ENCODE measurements at places on chromosomes 7 and 10. TPM values are rescaled to one million over a fixed set of nuclear protein-coding genes. Genes with fewer than 3 reads are reported as not detected.
A peak's percentile ranks its signal among the peaks of the same experiment; 100 is the strongest.

KIN gene
- total RNA-seq: 11.4 TPM

GPRIN2 gene
- total RNA-seq: not detected

TDRD1 gene
- total RNA-seq: 0.10 TPM

DNA sequence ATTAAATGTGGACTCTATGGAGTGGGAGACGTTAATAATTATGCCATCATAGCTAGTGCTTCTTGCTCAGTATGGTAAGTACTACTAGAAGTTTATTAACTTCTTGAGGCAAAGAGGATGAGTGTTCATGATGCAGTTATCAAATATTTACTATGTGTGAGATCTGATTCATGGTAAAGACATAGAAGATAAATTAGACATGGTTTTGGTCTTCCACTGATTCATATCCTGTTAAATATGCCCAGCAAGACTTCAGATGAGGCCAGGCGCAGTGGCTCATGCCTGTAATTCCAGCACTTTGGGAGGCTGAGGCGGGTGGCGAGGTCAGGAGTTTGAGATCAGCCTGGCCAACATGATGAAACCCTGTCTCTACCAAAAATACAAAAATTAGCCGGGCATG lies 547.1 kb upstream of the ANKRD30A start:
- no peaks in the 10 kb centered on the region for H3K27me3 ChIP-seq
- H3K27ac ChIP-seq: no peak overlapping the region
- H3K4me1 ChIP-seq: no peaks in the 10 kb centered on the region
- no peaks in the 10 kb centered on the region for H3K36me3 ChIP-seq

DNA sequence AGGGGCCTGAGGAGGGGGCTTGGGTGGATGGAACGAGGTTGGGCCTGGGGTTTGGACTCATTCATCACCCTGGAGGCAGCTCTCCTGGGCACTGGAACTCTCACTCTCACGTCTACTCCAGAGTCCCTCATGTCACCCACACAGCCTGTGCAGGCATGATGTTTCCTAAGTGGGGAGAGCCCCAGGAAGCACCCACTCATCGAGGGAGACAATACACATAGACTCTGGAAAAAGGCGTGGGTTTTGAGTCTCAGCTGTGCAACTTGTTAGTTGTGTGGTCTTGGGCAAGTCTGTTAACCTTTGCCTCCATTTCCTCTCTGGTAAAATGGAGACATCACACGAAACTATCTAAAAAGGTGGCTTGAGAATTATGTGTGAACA lies 25.9 kb upstream of the RBM20 start:
- H3K27me3 ChIP-seq: no peaks in the 10 kb centered on the region
- no peak overlapping the region for H3K4me3 ChIP-seq
- H3K27ac ChIP-seq: no peak overlapping the region

- no peaks in the 10 kb centered on the region for H3K27me3 ChIP-seq
- H3K4me1 ChIP-seq: peaks cover 17% of the 10 kb centered on the region
- DNase-seq: peak; percentile 14
- H3K4me3 ChIP-seq: peak within 1 kb of the TSS; percentile 79
- no peak within 1 kb of the TSS for H3K27ac ChIP-seq
These were observed at the start of gene C10orf67 for GRCh38 chr10:23344241-23344841. TSS of gene C10orf67 (minus strand) at chr10:23344797. CDS start at chr10:23344774, 23 bp downstream.

- H3K27me3 ChIP-seq: peaks cover under 1% of the 10 kb centered on the region
- H3K36me3 ChIP-seq: no peaks in the 10 kb centered on the region
- H3K27ac ChIP-seq: no peak overlapping the region
These were observed 4.6 kb upstream of the GDF10 start for GRCh38 chr10:47295411-47295810.

DNA sequence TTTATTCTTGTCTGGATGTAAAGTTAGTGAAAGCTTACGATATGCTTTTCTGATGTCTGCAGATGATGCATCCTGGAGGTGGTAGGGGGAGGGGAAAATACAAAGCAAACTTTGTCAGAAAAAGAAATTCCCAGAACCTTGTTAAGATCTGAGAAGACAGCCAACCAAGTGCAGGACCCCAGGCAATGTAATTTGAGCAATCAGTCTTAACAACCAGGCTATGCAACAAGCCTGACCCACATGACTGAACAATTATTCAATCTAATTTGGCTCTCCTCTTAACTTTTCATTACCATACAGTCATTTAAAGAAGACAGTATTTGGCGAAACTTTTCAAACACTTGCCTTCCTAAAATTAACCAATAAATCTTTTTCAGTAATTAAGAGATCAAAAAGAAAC lies 74.5 kb downstream of the DNAJC1 start:
- H3K27me3 ChIP-seq: no peaks in the 10 kb centered on the region
- H3K36me3 ChIP-seq: no peaks in the 10 kb centered on the region
- H3K27ac ChIP-seq: no peak overlapping the region
- DNase-seq: no peak
- no peaks in the 10 kb centered on the region for H3K4me1 ChIP-seq

DNA sequence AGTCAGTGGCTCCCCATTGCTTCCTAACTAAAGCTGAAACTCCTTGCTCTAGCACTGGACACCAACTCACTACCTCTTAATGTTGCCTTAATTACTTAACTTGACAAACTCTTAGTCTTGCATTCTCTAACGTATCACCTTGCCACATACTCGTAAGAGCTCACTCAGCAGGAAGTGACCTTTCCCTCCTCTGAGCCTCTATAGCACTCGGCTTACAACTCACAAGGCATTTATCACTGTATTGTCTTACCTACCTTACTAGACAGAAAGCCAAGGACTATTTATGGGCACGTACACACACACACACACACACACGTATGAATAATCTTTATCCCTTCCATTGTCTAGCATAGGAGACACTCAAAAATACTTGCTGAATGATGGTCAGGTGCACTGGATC lies 21.2 kb downstream of the CEP41 start:
- H3K36me3 ChIP-seq: no peaks in the 10 kb centered on the region
- H3K27ac ChIP-seq: no peak overlapping the region
- no peak overlapping the region for H3K4me3 ChIP-seq

DNA sequence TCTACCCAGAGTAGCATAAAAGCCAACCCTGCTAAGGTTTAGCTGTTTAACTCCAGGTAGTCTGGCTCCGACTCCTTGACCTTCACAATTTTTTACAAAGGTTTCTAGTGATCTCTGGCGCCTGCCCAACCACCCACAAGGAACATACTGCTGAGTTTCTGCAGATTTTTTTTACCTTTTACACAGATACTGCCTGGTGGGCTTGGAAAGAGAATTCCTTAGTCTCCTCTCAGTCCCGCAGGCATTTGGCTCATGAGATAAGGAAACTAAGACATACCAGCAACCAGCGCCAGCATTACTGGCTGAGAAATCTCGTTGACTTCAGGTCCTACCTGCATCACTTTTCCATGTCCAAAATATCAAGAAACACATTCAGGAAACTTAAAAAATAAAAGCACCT lies 51.1 kb upstream of the LYZL1 start:
- no peak overlapping the region for H3K4me3 ChIP-seq
- DNase-seq: no peak
- H3K4me1 ChIP-seq: no peaks in the 10 kb centered on the region
- no peaks in the 10 kb centered on the region for H3K36me3 ChIP-seq

- H3K36me3 ChIP-seq: no peaks in the 10 kb centered on the region
- no peak for DNase-seq
- no peak overlapping the region for H3K27ac ChIP-seq
- no peaks in the 10 kb centered on the region for H3K4me1 ChIP-seq
- H3K27me3 ChIP-seq: no peaks in the 10 kb centered on the region
These were observed 48.4 kb upstream of the ARHGAP21 start for GRCh38 chr10:24771943-24772694.

GRCh38 chr7:25652366-25652765 lies 424.1 kb upstream of the NPVF start:
- no peak overlapping the region for H3K4me3 ChIP-seq
- H3K4me1 ChIP-seq: no peaks in the 10 kb centered on the region
- no peak for DNase-seq
- H3K36me3 ChIP-seq: no peaks in the 10 kb centered on the region
- no peak overlapping the region for H3K27ac ChIP-seq

DNA sequence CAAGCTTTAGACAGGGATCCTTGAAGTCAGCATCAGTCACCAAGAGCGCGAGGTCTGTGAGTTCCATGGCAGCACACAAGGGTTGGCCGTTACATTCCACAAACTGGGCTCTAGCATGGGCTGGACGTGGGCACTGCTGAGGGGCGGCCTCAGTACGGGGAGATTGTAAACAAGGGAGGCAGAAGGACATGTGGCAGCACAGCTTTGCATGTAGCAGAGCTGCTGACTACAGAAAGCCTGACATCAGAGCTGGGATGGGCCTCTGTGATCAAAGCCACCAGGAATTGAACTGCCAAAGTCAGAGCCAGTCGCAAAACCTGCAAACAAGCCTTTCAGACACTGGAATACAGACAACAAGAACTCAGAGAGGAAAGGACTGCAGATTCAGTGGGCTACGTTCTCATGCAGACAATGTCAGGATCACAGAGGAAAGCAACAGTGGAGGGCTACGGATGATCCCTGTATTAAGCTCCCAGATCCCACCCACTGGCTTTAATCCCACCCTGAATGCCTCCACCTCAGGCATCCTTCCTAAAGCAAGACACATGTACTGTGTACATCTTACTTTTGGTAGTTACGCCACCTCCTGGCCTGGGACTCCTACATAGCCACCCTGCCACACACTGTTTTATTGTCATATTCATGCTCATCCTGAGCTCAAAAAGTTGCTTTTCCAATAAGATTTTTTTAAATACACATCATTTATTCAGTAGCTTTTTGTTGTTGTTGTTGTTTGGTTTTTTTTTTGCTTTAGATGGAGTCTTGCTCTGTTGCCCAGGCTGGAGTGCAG lies 291.1 kb upstream of the IMMP2L start:
- no peaks in the 10 kb centered on the region for H3K27me3 ChIP-seq
- no peaks in the 10 kb centered on the region for H3K36me3 ChIP-seq
- no peak overlapping the region for H3K27ac ChIP-seq

DNA sequence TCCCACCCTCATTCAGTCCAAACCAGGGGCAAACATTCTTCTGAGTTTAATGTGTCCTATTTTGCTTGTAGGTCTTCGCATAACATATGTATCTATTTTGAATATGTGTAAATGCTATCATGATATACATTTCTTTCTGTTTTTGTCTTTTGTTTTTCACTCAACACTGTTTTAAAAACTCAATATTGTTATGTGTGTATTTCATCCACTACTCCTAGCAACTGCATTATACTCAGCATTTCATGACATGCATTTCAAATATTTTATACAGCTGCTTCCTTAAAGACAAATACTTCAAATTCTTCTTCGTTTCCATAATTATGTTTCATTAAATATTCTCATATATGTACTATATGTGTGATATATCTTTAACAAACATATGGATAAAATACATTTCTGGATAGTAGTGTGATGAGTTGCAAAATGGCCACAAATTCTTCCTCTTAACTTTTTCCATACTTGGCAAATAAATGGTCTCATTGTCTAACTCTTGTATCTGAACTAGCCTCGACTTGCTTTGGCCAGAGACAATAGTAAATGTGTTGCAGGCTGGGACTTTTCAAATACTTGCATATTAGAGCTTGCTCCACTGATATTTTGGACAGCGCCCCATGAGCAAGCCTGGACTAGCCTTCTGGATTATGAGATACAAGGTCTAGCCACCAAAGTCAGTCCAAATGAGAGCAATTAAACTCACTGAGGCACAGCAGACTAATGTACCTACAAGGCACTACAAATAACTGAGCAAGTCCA lies 539.7 kb upstream of the KCND2 start:
- no peak overlapping the region for H3K27ac ChIP-seq
- H3K27me3 ChIP-seq: no peaks in the 10 kb centered on the region
- no peaks in the 10 kb centered on the region for H3K4me1 ChIP-seq
- H3K4me3 ChIP-seq: no peak overlapping the region

GRCh38 chr10:76640806-76641205 lies 996.8 kb downstream of the KCNMA1 start:
- DNase-seq: no peak
- no peak overlapping the region for H3K27ac ChIP-seq
- H3K27me3 ChIP-seq: no peaks in the 10 kb centered on the region

DNA sequence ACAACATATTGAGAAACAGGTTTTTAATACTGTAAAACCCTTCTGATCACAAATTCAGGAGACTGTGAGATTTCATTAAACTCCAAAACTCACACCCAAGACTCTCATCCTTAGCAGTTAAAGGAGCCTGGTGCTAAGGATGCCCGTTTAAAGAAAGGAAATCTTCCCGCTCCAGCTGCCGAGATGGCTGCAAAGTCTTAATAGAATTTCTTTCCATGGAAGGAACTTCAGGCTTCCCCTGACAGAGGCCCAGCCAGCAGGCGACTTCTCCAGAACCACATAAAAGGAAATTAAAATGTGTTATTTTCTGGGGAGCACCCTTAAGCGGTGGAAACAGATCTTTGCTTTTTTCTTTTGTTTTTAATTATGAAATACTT lies 104.7 kb upstream of the CHST15 start:
- no peak for DNase-seq
- no peaks in the 10 kb centered on the region for H3K27me3 ChIP-seq
- H3K4me1 ChIP-seq: peaks cover 12% of the 10 kb centered on the region
- no peaks in the 10 kb centered on the region for H3K36me3 ChIP-seq

DNA sequence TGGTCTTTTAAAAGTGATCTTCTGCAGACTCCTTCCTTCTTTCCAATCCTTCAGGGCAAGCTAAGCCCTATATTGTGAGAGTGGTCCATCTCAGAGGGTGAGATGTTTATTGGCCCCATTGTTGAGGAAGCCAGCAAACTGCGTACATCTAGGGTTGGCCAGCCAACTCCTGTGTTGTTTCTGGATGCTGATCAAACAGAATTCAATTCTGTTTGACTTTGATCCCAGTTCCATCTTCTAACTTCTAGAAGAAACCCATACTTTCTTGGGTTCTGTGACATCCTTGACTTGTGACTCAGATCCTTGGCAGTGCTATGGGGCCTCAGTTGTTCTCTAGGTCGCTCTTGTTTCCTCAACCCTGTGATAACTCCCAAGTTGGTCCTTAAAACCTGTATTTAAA lies 116.2 kb downstream of the LSMEM1 start:
- no peak for DNase-seq
- H3K4me1 ChIP-seq: peaks cover 10% of the 10 kb centered on the region
- H3K36me3 ChIP-seq: no peaks in the 10 kb centered on the region
- no peak overlapping the region for H3K27ac ChIP-seq
- no peaks in the 10 kb centered on the region for H3K27me3 ChIP-seq

GRCh38 chr7:148543-148931 lies 43.8 kb upstream of the FAM20C start:
- no peak for DNase-seq
- H3K27ac ChIP-seq: peak overlapping the region; percentile 92
- peak overlapping the region; percentile 54 for H3K4me3 ChIP-seq
- H3K4me1 ChIP-seq: peaks cover 15% of the 10 kb centered on the region

- no peak overlapping the region for H3K4me3 ChIP-seq
- no peak for DNase-seq
- H3K27me3 ChIP-seq: no peaks in the 10 kb centered on the region
- H3K36me3 ChIP-seq: no peaks in the 10 kb centered on the region
- no peak overlapping the region for H3K27ac ChIP-seq
- H3K4me1 ChIP-seq: no peaks in the 10 kb centered on the region
These were observed 1189.6 kb upstream of the C7orf33 start for GRCh38 chr7:147400925-147401324.

- no peak overlapping the region for H3K4me3 ChIP-seq
- H3K27me3 ChIP-seq: no peaks in the 10 kb centered on the region
- DNase-seq: no peak
- H3K4me1 ChIP-seq: no peaks in the 10 kb centered on the region
- no peak overlapping the region for H3K27ac ChIP-seq
These were observed 182.2 kb upstream of the PRR15 start for GRCh38 chr7:29381206-29382094.

Data from gastrocnemius medialis (tissue), 4 donors.